Naive thymus-derived CD8-positive, alpha-beta T cell (primary cell): ENCODE measurements at places on chromosomes 1 and 21.

DNA sequence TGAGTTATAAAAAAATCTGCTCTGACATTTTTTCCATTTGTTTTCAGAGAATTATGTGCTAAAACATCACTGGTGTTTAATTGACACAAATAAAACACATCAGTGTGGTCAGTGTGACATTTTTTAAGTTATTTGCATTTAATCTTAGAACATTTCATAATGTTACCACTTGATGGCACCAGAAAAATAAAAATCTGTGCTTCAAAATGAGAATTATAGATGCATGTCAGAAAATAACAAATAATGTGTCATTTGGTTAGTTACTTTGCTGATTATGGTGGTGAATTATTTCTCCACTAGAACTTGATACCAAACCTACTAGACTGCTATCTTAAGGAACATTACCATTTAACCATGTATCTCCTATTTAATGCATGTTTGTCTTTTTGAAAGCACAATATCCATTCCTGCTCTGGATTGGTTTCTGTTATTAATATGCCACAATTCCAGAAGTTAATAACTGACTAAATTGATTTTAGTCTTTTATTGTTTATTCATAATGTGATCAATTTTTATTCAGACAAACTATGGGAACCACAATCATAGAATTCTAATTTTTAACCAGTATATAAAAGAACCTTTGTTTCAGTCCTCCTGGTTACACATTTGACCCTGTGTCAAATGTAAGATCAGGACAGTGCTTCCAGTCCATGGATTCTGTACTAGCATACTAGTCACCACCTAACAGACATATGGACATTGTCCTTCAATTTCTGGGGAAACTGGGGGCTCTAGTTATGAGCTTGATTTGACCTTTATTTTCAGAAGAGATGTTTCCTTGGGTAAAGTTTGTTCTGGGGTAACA, 81.0 kb downstream of the RPS6KC1 start:
- no peak overlapping the region for H3K27ac ChIP-seq
- H3K4me1 ChIP-seq, result no peaks in the 10 kb centered on the region
- H3K4me3 ChIP-seq, result no peak overlapping the region
- DNase-seq, result no peak
- H3K27me3 ChIP-seq, result no peaks in the 10 kb centered on the region

DNA sequence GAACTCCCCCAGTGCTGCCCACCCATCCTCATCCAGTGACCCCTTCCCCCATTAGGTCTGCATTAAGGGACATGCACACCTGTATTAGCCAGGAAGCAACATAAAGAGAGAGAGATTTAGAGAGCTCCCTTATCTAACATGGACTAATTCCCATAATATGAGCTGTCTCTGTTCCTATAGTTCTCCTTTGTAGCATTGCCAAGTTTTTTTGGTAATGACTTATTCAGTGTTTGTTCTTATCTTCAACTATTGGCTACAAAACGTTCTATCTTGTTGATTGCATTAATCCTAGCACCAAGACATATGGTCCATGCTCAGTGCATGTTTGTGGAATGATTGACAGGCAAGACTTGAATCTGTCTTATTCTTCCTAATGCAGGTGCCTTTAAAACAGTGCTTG, 264.0 kb downstream of the ADGRL2 start:
- no peaks in the 10 kb centered on the region for H3K4me1 ChIP-seq
- peaks cover 2% of the 10 kb centered on the region for H3K27me3 ChIP-seq
- no peak for DNase-seq
- H3K27ac ChIP-seq, result no peak overlapping the region

- H3K36me3 ChIP-seq, result no peaks in the 10 kb centered on the region
- H3K27ac ChIP-seq, result no peak overlapping the region
- no peak overlapping the region for H3K4me3 ChIP-seq
- DNase-seq, result no peak
Observed at GRCh38 chr1:79811173-79811572, 804.6 kb upstream of the ADGRL4 start.

GRCh38 chr21:42120101-42120902, 49.2 kb downstream of the UMODL1 start:
- H3K36me3 ChIP-seq, result no peaks in the 10 kb centered on the region
- H3K27me3 ChIP-seq, result peaks cover 24% of the 10 kb centered on the region
- no peak for DNase-seq
- H3K27ac ChIP-seq, result no peak overlapping the region
- peaks cover 49% of the 10 kb centered on the region for H3K4me1 ChIP-seq
- no peak overlapping the region for H3K4me3 ChIP-seq

GRCh38 chr1:44222397-44223186, 9.3 kb downstream of the DMAP1 start:
- no peaks in the 10 kb centered on the region for H3K36me3 ChIP-seq
- H3K27ac ChIP-seq, result peak overlapping the region; percentile 72
- no peak for DNase-seq

- H3K27ac ChIP-seq, result peak overlapping the region; percentile 90
- H3K4me3 ChIP-seq, result peak overlapping the region; percentile 97
- no peaks in the 10 kb centered on the region for H3K36me3 ChIP-seq
- DNase-seq, result peak; percentile 47
- peaks cover 10% of the 10 kb centered on the region for H3K4me1 ChIP-seq
- no peaks in the 10 kb centered on the region for H3K27me3 ChIP-seq
Observed at GRCh38 chr1:228142155-228142691, 2.1 kb downstream of the GUK1 start.

- no peak overlapping the region for H3K4me3 ChIP-seq
- H3K27me3 ChIP-seq, result peaks cover 28% of the 10 kb centered on the region
- no peak for DNase-seq
- no peaks in the 10 kb centered on the region for H3K36me3 ChIP-seq
- no peak overlapping the region for H3K27ac ChIP-seq
Observed at GRCh38 chr1:184192796-184193195, 141.3 kb downstream of the TSEN15 start.

- no peak for DNase-seq
- H3K36me3 ChIP-seq, result peaks cover 46% of the 10 kb centered on the region
- no peaks in the 10 kb centered on the region for H3K27me3 ChIP-seq
- H3K4me1 ChIP-seq, result peaks cover 8% of the 10 kb centered on the region
- no peak overlapping the region for H3K4me3 ChIP-seq
Observed at GRCh38 chr1:46285730-46286477, 17.5 kb downstream of the LRRC41 start.

- H3K27ac ChIP-seq, result no peak overlapping the region
- H3K4me3 ChIP-seq, result no peak overlapping the region
- no peaks in the 10 kb centered on the region for H3K36me3 ChIP-seq
Observed at GRCh38 chr1:17875171-17875881, 120.2 kb downstream of the ACTL8 start.

DNA sequence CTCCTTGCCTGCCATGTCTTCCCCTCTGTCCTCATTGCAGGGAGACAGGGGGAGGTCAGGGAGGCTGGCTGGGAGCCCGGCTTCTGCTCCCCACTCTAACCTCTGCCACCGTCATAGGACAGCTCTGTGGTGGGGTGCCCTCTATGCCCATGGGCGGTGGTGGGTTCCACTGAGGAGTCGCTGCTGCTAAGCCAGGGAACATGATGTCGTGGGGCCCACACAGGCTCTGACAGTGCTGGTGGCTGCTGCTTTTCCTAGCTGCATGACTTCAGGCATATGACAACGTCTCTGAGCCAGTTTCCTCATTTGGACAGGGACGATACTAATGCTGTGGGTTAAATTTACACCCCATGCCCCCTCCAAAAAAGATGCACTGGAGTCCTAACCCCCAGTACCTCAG, 14.7 kb downstream of the KCNA10 start:
- no peak overlapping the region for H3K4me3 ChIP-seq
- DNase-seq, result no peak
- H3K4me1 ChIP-seq, result peaks cover 8% of the 10 kb centered on the region

- no peak overlapping the region for H3K4me3 ChIP-seq
- H3K4me1 ChIP-seq, result no peaks in the 10 kb centered on the region
- DNase-seq, result no peak
Observed at GRCh38 chr21:15671188-15671587, 58.6 kb upstream of the USP25 start.

DNA sequence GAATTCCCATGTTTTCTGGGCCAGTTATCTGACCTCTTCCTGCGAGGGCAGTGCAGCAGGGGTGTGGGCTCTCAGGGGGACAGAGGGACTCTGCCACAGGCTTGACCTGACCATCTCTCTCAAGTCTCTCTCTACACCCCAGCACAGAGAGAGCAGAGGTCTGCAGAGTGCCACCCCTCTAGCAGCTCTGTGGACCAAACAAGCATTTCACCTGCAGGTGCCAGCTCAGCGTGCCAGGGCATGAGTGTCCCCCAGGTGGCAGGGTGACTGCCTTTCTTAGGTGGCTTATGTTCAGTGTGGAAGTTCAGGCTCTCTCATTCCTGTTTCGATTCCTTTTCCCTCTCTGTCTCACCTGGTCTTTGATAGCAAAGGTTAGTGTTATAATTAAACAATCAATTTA, 191.3 kb downstream of the CACNA1E start:
- H3K27me3 ChIP-seq, result peaks cover 32% of the 10 kb centered on the region
- H3K27ac ChIP-seq, result no peak overlapping the region
- DNase-seq, result no peak

DNA sequence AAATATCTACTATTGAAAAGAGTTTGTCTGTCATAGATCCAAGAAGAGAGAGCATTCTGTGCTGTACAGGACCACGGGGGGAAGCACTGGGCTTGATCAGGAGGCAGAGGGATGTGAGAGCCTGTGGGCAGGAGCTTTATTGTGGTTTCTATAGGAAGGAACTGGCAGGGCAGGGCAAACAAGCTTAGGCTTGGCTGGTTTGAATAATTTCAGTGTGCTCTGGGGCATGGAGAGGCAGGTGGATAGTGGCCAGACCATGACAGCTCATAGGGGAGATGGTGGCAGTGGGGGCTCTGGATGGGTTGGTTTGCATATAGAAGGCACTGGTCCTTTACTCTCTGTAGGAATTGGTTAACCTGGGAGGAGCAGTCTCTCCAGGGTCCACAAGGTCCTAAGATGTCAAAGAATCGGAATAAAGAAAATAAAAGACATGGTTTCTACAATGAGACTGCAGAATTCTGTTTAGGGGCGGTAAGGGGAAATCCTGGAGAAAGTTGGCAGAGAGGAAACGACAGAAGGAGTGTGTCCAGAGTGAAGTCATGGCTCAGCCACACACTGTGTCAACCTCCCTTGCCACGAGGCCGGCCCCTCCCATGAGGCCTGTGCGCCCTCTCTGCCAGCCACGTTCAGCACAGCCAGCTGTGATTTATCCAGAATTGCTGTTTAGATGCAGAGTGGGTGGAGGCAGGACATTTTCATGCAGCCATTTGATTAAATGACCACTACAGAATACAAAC, 81.7 kb upstream of the PGBD5 start:
- H3K4me3 ChIP-seq, result no peak overlapping the region
- H3K27ac ChIP-seq, result no peak overlapping the region
- peaks cover 7% of the 10 kb centered on the region for H3K4me1 ChIP-seq
- H3K36me3 ChIP-seq, result no peaks in the 10 kb centered on the region
- DNase-seq, result no peak

GRCh38 chr1:189538271-189538670, 939.4 kb downstream of the BRINP3 start:
- H3K4me1 ChIP-seq, result no peaks in the 10 kb centered on the region
- no peak overlapping the region for H3K4me3 ChIP-seq
- no peak overlapping the region for H3K27ac ChIP-seq

DNA sequence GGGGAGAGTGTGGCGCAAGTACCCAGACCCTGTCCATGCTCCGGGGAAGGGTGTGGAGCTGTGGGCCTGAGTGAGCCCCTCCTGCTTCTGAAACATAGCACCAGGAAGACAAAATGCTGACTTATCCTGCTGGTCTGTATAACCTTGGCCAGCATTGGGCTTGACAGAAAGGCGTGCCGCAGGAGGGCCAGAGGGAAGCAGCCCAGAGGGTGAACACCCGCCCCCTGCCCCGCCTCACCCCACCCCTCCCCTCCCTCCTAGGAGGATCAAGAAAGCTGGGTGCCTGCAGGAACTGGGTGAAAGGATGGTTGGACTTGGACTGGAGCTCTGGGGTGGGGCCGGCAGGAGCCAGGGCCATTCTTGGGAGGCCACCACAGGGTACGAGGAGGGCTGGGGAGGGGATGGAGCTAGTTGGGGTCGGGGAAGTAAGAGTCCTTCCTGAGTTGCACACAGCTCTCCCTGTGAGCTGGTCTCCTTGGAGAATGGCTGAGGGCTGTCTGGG, 27.1 kb downstream of the PTPRF start:
- no peak overlapping the region for H3K4me3 ChIP-seq
- H3K4me1 ChIP-seq, result peaks cover 8% of the 10 kb centered on the region
- H3K27ac ChIP-seq, result no peak overlapping the region
- H3K27me3 ChIP-seq, result no peaks in the 10 kb centered on the region
- no peaks in the 10 kb centered on the region for H3K36me3 ChIP-seq

DNA sequence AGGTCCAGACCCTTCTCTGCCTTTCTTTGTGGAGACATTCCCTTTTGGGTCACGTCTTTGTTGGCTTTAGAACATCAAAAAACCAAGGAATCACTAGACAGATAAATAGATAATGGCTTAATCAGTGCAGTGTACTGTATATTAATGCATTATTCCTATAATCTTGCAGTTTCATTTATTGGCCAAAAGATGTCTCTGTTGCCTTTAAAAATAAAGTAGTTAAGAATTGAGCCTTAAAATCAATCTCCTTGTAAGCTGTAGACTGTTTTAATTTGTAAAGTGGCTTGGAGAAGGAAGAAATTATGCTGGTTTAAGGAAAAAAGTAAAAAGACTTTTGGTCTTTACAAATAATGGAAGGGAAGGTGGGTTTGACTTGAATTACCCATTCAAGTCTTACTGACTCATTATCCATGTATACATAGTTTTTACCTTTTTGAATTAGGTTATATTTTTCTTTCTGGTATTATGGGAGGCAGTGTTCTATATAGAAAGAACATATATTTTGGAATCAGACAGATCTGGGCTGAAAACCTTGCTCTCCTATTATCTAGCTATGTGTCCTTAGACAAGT, 84.6 kb downstream of the VPS13D start:
- H3K27me3 ChIP-seq, result no peaks in the 10 kb centered on the region
- no peak for DNase-seq
- peaks cover 25% of the 10 kb centered on the region for H3K36me3 ChIP-seq
- H3K4me3 ChIP-seq, result no peak overlapping the region
- H3K27ac ChIP-seq, result no peak overlapping the region
- peaks cover 2% of the 10 kb centered on the region for H3K4me1 ChIP-seq

DNA sequence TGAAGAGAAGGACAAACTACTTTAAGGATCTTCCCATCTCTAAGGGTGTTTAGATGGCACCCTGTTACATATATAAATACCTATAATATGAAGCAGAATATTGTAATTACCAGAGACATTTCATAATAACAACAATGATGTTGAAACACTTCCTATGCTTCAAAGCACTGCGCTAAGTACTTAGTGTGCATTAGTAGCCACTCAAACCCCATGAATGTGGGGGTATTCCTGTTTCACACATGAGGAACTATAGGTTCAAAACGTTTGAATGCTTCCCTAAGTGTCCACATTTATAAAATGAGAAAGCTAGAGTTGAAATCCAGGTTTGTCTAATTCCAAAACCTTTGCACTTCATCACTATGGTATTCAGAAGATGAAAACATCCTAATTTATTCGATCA, 18.5 kb upstream of the OR10J5 start:
- no peaks in the 10 kb centered on the region for H3K36me3 ChIP-seq
- no peaks in the 10 kb centered on the region for H3K4me1 ChIP-seq
